Heart left ventricle (tissue), 16 donors: ENCODE measurements at places on chromosomes 7 and 10. TPM values are rescaled to one million over a fixed set of nuclear protein-coding genes. Genes with fewer than 3 reads are reported as not detected.

DNA sequence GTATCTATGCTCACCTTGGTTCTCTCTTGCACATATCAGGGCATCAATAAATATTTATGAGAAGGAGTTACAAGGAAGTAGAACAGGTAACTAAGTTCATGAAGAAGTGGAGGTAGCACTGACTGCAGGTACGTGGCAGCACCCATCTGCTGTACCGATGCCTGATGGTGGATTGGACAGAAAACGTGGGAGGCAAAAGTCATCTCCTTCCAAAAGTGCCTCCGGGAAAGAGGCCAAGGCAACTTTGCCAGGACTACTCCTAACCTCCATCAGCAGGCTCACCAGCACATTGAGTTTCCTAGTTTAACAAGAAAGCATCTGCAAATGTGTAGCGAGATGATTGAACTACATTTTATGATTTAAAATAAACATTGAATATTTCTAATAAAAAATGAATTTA, 248.8 kb downstream of the ANKRD7 start:
- H3K36me3 ChIP-seq: no peaks in the 10 kb centered on the region
- H3K4me3 ChIP-seq: no peak overlapping the region
- DNase-seq: no peak
- H3K27ac ChIP-seq: no peak overlapping the region
- H3K27me3 ChIP-seq: no peaks in the 10 kb centered on the region

STEAP4 gene
- polyA plus RNA-seq: 14.2 TPM

SLC18A3 gene
- polyA plus RNA-seq: not detected

- no peak overlapping the region for H3K4me3 ChIP-seq
- H3K27me3 ChIP-seq: no peaks in the 10 kb centered on the region
- H3K36me3 ChIP-seq: no peaks in the 10 kb centered on the region
- DNase-seq: no peak
Measured at GRCh38 chr10:60479305-60480020, 89.8 kb upstream of the ANK3 start.

DNA sequence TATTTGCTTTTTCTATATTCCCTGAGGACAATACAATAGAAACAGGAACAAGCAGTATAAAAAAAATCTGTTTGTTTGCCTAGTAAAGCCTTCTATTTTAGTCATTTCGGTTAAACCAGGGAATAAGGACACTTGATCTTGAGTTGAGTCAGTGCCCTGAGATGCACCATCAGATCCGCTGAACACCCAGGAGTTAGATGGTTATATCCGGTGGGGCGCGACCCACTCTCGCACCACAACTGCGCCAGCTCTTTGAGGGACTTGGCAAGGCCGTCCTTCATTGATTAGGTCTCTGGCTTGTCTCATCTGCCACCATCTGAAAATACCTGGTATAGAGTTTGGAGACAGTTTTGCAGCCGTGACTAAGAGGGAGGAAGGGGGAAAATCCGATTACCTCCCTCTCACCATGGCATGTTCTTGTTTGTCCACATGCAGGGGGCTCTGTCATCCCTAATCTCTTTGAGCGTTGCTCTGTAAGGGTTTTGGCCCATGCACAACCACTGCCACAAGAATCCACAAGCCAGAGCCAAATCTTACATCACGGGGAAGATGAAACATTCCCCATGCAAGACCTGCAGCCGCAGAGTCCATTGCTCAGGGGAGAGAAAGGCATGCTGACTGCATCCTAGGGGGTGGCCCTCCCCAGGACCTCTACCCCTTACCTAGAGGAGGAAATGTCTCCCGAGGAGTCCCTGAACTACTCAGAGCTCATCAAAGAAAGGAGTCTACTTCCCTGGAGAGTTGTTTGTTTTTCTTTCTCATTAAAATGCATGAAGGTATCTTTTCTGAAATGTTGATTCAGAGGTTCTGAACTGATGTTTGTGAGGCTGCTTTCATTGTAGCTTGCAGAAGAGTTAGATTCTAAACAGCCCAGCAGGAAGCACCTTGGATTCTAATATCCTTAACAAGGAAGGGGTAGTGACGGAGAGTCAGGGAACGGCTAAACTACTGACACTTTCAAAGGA, 101.6 kb upstream of the FAM171A1 start:
- H3K4me1 ChIP-seq: no peaks in the 10 kb centered on the region
- no peak overlapping the region for H3K27ac ChIP-seq
- H3K4me3 ChIP-seq: no peak overlapping the region

PIK3AP1 gene
- polyA plus RNA-seq: 1.3 TPM

DNA sequence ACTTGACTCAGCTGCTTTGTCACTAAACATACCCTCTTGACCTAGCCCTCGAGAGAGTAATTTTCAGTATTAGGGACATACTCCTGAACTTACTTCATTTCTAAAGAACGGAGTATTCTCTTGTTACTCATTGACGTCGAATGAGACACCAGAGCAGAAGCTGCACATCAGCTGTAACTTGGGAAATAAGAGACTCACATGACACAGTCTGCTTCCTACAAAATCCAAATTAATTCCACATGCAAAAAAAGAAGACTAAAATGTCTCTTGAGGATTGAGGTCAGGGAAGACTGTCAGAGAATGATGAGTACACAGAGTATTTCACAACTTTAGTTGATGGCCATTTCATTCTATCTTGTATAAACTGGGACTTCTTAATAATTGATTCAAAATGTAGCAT, 114.7 kb upstream of the EGFR start:
- no peak overlapping the region for H3K4me3 ChIP-seq
- DNase-seq: no peak
- no peak overlapping the region for H3K27ac ChIP-seq
- no peaks in the 10 kb centered on the region for H3K36me3 ChIP-seq
- no peaks in the 10 kb centered on the region for H3K27me3 ChIP-seq

GRCh38 chr10:3502673-3503072, 282.3 kb downstream of the KLF6 start:
- no peak overlapping the region for H3K27ac ChIP-seq
- H3K4me3 ChIP-seq: no peak overlapping the region
- H3K36me3 ChIP-seq: no peaks in the 10 kb centered on the region
- no peaks in the 10 kb centered on the region for H3K27me3 ChIP-seq
